Activated CD4-positive, alpha-beta T cell treated with anti-CD3 and anti-CD28 coated beads for 24 hours (primary cell): ENCODE measurements at places on chromosomes 1 and 21.

DNA sequence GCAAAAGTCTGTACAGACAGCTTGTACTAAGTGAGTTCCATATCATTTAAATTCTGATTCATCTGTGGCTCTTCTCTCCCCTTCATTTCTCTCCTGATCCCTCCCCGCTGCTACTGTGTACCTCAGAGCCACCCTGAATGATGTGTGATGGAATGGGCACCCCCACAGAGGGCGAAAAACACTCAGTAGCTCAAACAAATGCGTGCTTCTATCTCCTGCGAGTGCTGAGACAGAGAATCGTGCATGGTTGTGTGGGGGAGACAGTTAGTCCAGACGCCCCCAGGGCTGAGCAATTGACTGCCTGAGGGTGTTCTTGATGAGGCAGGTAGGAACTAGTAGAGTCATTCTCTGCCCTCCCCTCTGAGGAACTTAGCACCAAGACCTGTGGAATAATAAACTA is 269.8 kb downstream of the ZNF648 start:
- DNase-seq: no peak

- no peak for DNase-seq
Observed at GRCh38 chr1:119884711-119885110, 11.6 kb downstream of the ADAM30 start.

GRCh38 chr1:81708250-81708649 is 92.5 kb upstream of the ADGRL2 start:
- DNase-seq: no peak

DNA sequence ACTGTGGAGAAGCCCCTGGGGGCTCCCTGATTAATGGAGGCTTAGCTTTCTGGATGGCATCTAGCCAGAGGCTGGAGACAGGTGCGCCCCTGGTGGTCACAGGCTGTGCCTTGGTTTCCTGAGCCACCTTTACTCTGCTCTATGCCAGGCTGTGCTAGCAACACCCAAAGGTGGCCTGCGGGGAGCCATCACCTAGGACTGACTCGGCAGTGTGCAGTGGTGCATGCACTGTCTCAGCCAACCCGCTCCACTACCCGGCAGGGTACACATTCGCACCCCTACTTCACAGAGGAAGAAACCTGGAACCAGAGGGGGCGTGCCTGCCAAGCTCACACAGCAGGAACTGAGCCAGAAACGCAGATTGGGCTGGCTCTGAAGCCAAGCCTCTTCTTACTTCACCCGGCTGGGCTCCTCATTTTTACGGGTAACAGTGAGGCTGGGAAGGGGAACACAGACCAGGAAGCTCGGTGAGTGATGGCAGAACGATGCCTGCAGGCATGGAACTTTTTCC is 24.8 kb downstream of the PCSK9 start:
- DNase-seq: no peak

DNA sequence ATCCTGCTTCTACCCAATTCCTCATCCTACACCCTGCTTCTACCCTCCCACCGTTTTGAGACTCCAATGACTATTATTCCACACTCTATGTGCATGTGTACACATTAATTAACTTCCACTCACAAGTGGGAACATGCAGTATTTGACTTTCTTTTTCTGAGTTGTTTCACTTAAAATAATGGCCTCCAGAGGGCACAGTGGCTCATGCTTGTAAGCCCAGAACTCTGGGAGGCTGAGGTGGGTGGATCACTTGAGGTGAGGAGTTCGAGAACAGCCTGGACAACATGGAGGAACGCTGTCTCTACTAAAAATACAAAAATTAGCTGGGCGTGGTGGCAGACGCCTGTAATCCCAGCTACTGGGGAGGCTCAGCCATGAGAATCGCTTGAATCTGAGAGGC is 464.8 kb downstream of the PTBP2 start:
- DNase-seq: no peak

DNA sequence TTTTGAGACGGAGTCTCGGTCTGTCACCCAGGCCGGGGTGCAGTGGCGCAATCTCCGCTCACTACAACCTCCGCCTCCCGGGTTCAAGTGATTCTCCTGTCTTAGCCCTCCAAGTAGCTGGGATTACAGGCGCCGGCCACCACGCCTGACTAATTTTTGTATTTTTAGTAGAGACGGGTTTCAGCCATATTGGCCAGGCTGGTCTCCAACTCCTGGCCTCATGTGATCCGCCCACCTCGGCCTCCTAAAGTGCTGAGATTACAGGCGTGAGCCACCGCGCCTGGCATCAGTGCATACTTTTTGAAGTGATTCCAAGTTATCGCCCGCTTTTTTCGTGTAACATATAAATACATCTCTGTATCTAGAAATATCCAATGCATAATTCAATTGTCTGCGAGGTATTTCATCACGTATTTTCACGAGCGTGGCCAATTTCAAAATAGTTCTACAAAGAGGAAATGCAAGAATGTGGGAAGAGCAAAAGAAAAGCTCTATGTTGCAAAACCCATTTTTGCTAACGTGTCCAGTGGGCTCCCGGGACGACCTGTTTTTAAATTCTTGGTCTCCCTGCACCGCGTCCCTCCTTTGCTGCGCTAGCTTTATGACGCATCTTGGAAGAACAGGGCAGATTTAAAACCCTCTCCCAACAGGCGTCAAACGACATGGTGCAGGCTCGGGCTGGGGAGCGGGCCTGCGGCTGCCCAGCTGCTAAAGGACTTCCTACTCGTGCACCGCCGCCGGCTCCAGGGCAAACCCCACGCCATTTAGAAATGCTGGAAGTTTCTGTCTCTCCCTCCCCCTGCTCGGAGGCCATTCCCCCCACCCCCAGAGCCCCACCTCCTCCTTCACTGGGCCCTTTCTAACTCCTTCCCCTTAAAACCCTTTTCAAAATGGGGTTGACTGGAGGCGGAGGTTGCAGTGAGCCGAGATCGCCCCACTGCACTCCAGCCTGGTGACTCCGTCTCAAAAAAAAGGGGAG is 923 bp upstream of the IFNGR2 start:
- no peak for DNase-seq

GRCh38 chr21:36841866-36842265 is 124.6 kb downstream of the HLCS start:
- no peak for DNase-seq

DNA sequence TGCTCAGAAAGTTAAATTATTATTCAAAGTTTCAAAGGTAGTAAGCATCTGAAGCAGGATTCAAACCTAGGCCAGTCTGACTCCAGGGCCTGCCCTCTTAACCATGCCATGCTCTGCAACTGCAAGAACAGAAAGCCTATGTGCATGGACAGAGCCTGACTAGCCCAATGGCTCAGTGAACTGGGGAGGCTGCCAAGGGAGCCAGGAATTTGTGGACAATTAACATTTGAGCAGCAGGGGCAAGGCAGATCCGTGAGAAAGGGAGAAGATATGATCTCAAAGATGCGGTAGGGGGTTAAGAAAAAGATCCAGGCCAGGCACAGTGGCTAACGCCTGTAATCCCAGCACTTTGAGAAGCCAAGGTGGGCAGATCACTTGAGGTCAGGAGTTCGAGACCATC is 6.5 kb upstream of the ATP1A4 start:
- no peak for DNase-seq

GRCh38 chr1:97433094-97433823 is 487.6 kb downstream of the DPYD start:
- DNase-seq: no peak

DNA sequence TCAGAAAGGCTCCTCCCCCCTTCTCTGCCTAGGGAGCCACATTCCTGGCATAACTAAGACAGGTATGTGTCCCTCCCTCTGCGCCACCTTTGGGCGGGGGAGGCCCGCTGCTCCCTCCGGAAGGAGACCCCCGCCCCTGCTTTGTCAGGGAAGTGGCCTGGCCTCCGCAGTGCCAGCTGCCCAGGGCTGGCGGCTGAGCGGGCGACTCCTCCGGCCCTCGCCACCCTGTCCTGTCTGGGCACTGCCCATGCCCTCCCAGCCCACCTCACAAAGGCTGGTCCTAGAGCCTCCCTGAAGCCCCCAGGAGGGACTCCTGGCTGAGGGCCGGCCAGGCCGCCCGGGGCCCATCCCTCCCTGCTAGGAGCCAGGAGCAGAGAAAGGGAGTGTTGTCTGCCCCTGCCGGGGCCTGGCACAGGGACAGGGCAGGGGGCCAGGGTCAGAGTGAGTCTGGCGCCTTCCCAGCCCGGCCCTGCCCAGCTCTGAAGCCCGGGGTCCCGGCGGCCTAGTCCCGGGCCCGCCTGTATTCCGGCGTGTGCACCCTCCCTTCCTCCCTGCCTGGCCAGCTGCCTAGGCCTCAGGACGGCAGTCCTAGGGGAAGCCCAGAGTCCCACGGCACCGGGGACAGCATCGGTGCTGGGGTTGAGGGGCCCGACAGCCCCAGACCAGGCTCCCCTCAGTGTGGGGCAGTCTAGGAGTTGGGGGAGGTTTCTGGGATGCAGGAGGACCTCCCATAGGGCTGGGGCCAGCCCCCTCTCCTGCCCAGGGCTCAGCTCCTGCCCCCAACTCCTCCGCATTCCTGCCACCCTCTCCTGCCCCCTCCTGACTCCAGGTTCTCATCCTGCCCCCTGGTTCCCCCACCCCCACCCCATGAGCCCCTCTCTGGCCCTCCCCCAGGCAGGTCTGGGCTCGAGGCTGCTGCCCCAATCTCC is 5.1 kb downstream of the AGRN start:
- no peak for DNase-seq

- DNase-seq: no peak
Observed at GRCh38 chr1:174225499-174226204, 66.3 kb downstream of the RABGAP1L start.

GRCh38 chr1:210292231-210292871 is 36.4 kb upstream of the HHAT start:
- DNase-seq: peak; percentile 8

DNA sequence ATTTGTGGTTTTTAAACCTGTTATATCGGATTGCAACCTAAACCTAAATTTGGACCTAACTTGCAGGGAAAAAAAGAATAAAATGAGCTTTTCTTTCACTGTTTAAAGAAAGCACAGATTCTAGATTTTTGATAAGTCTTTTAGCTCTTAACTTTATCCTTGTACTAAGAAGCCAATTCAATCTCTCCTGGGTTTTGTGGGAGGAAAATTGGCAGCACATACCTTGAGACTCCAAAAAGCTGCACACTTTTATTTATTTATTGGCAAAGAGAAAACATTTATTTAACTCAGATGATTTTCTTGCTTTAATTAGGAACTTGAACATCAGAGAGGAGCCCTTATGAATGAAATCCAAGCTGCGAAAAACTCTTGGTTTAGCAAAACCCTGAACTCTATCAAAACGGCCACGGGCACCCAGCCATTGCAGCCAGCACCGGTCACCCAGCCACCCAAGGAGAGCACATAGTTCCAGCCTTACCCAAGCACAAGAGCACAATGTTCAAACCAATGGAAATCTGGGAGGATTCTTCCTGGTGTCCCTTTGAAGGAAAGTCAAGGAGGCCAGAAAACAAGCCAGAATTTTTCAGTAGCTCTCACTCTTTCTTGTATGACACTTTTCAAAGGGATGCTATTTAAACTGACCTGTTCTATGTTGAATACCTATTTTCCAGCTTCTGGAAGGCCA is 10.1 kb upstream of the CACYBP start:
- no peak for DNase-seq

DNA sequence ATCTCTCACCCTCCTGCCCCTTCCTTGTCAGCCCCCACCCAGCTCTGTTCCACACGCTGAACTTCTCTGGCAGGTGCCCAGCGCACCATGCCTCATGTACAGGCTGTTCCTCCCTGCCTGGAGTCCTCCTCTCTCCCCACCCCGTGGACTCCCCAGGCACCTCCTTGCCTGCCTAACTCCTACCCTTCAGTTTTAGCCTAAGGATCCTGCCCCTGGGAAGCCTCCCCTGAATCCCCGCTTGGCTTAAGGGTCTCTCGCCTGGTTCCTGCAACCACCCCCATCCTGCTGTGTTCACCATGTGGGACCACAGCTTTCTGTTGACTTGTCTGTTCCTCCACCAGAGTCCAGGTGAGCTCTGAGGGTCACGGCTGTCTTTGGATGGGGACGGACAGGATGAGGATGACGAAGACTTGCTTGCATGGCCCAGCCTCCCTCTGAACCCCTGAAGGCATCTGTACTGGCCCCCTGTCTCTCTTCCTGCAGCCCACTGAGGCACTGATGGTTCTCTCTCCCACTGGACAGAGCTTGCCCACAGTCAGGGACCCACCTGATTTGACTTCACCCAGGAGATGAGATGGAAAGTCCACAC is 153.2 kb upstream of the C1orf174 start:
- DNase-seq: no peak

DNA sequence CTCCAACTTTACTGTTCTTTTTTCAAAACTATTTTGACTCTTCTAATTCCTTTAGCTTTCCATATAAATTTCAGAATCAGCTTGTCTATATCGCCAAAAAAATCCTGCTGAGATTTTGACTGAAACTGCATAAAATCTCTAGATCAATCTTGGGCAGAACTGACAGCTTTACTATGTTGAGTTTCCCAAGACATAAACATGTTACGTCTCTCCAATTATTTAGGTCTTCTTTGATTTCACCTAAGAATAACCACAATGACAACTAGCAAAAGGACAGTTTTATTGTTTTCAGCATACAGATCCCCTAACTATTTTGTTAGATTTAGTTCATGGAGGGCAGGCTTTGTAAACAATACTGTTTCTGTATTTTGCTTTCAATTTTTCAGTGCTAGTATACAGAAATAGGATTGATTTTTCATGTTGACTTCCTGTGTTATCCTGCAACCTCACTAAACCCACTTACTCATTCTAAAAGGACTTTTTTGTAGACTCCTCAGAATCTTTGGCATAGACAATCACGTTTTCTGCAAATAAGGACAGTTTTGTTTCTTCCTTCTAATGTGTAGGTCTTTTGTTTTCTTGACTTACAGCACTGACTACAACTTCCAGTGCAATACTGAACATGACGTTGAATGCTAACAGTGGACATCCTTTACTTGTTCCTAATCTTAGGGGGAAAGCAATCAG is 63.4 kb downstream of the NPHP4 start:
- DNase-seq: no peak

DNA sequence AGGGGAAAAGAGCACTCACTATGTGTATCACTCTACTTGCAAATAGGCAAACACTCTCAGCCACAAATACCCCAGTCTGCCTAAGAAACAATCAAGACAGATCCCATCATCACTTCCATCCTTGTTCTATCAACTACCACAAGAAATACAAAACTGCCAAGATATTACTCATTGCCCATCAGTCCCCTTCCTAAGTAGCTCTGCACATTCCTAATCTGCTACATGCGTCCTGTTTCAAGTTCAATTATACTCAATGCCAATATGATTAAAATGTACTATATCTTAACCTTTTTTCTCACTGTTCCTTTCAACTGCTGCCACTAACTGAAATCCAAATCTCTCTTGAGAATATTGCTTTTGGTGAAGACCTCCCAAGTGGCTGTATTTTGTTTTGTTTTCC is 1688.4 kb downstream of the PLA2G4A start:
- DNase-seq: no peak

DNA sequence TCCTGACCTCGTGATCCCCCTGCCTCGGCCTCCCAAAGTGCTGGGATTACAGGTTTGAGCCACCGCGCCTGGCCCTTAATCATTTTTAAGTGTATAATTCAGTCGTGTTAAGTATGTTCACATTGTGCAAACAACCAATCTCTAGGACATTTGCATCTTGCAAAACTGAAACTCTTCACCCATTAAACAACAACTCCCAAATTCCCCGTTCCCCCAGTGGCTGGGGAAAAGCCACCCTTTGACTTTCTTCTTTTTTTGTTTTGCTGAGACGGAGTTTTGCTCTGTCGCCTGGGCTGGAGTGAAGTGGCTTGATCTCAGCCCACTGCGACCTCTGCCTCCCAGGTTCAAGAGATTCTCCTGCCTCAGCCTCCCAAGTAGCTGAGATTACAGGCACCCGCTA is 6.5 kb upstream of the THEMIS2 start:
- no peak for DNase-seq
